Stimulated activated CD4-positive, alpha-beta T cell treated with anti-CD3 and anti-CD28 coated beads, Interleukin-12 subunit alpha, Interleukin-12 subunit beta, amount 100 ng/mL, for 24 hours (primary cell): ENCODE measurements at places on chromosomes 6 and 20.

DNA sequence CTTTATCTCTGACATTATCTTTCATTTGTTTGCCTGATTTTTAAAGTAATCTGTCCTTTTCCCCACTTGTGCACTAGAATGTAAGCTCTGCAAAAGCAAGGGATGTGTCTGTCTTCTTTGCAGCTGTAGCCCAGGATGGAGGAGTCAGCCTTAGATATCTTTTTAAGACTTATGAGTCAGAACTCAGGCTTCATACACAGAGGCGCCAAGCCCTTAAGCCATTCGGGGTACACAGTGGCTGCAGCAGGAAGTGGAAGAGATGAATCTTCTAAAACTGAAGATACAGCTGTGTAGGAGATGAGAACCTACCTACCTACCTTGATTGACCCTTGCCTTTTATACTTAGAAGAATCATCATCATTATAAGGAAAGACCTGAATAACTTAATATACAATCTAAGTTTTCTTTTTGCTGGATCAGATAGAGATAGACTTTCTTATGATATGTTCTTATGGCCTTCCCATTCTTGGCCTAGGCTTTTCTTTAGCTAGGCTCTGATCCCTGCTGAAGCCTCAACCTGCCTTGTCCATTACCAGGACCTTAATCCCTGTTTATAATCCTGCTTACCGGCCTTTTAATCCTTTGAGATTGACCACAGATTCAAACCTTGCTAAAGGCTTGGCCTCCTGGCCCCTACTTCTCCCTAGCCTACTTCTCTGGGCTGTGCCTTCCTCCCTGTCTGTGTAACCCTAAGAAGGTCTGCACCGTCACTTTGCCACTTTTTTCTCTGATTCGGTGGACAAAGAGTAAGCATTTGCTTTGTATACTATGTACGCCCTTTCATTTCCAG lies 304.5 kb downstream of the PRL start:
- DNase-seq = no peak

DNA sequence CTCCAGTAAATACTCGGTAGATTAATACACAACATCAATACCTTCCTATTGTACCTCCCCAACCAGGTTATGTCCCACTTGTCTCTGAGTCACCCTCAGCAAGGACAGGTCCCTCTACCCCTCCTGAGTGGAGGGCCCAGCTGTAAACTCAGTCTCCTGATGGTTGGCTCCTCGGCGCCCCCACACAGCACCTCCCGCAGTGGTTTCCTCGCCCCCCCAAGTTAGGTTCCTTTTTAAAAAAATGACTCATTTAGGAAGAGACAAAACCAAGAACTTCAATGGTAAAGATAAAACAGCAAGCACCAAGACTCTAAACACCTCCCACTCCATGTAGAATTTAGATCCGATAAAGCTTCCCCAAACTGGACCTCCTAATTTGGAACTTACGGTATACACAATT lies 83.5 kb downstream of the TRERF1 start:
- peak; percentile 44 for DNase-seq

DNA sequence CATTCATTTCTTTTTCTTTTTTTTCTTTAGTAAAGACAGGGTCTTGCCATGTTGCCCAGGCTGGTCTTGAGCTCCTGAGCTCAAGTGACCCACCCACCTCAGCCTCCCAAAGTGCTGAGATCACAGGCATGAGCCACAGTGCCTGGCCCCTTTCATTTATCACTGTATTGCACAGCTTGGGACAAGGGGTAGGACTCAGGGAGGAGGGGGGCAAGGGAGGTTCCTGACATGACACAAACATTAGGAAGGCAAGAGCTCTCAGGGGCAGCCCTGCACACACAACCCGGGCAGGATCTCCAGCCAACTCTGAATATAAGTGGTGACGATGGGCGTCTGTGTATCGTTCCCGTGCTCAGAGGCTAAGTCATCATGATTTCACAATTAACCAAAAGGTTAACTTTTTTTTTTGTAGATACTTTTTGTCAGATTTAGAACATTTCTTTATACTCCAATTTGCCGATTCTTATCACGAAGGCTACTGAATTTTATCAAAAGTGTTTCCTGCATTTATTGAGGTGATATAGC lies 19.9 kb downstream of the SLC2A4RG start:
- DNase-seq = no peak

DNA sequence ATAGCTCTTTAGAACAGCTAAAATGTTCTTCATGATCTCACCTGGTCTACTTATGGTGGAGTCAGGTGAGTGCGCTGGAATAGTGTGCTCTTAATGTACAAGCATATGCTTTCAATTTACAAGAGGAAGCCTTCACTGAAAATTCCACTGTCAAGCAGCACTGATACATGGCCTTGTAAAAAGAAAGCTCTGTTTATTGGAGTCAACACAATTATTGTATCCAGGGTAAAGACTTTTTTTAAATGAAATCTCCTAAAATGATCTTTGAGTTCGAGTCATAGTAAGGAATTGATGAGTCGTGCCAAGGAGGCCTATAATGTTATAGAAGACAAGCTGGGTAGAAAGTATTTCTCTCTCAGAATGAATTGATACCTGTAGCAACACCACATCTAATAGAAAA lies 41.6 kb upstream of the CARMIL1 start:
- no peak for DNase-seq

DNA sequence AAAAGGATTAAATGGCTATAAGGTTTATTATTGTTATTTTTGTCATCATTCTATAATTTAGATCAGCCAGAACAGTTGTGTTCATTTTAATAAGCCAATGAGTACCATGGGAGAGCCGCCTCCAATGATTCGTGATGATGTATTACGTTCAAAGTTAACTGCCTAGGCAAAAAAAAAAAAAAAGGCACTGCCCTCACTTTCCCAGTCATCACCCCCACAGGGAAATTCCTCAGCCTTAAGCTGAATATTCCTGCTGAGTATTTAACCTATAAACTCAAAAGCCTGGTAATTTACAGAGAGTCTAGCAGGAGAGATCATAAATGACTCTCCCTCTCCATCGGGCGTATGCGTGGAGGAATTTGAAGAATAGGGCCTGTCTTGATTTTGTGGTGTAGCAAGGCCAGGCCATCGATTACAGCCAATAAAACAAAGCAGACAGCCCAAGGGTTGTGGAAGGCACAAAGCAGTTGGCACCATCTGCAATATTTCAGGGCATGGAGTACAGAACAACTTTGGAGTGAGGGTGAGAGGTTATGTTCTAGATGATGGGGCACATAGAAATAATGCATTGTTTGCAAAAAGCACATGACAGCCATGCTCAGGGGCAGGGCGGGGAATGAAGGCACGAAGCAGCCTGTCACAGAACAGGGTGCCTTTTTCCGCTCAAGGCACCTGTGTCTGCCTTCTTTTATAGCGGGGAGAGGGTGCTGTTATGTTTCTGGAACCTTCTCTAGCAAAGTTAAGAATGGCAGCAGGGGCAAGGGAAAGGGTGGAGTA lies 138.2 kb upstream of the DTNBP1 start:
- no peak for DNase-seq

- DNase-seq = no peak
Observed at GRCh38 chr6:167049275-167049674, 50.1 kb downstream of the CEP43 start.

DNA sequence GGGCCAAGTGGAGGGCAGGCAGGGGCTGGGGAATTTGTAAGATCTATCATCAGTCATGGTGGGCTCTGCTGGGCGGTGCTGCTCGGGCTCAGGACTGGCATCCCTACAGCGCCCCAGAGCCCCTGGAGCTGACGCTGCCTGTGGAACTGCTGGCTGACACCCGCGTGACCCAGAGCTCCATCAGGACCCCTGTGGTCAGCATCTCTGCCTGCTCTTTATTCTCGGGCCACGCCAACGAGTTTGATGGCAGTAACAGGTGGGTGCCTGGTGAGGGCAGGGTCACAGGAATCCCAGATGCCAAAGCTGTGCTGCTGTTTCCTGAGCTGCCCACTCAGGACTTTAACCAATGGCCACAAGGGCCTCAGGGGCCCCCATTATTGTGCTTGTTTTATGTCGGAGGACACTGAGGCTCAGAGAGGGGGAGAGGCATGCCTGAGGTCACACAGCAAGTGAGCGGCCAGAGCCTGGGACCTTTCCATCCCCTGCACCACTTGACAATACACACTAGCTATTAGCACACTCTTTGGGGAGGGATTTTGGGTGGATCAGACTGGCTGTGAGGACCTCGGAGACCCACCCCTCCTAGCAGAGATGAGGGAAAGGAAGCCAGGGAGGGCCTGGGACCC lies 6.3 kb downstream of the BPIFB2 start:
- no peak for DNase-seq

DNA sequence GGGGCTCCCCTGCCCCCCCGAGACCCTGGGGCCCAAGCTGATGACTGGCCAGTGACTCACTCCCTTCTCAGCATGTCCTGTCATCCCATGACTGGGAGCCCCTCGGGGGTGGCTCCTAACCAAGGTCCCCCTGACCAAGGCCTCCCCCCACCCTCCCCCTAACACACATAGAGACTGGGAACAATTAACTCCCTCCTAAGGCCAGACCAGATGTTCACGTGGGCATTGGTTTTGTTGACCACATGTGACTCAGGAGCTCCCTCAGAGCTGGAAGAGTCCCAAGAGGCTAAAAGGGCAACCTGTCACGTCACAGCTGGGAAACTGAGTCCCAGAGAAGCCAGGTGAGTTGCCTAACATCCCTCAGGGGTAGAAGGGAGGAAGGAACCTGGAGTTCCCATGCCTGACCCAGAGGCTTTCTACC lies 10.6 kb upstream of the CCN5 start:
- DNase-seq = no peak

DNA sequence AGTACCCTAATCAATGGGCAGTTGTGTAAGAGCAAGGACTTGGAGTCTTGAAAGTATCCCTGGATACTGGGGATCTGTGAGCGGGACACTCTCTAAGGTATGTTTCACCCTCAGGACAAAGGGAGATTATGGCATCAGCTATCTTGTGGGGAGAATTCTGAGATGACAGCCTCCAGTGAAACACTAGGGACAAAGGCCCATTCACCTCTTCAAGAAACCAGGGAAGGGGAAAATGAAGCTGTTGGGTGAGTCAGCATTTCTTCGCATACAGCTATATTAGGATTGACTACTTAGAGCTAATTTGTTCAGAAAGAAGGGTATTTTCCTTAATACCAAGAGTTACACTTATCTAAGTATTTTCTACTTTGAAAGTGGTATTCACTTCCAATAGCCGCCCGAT lies 35.9 kb downstream of the OPN5 start:
- no peak for DNase-seq

DNA sequence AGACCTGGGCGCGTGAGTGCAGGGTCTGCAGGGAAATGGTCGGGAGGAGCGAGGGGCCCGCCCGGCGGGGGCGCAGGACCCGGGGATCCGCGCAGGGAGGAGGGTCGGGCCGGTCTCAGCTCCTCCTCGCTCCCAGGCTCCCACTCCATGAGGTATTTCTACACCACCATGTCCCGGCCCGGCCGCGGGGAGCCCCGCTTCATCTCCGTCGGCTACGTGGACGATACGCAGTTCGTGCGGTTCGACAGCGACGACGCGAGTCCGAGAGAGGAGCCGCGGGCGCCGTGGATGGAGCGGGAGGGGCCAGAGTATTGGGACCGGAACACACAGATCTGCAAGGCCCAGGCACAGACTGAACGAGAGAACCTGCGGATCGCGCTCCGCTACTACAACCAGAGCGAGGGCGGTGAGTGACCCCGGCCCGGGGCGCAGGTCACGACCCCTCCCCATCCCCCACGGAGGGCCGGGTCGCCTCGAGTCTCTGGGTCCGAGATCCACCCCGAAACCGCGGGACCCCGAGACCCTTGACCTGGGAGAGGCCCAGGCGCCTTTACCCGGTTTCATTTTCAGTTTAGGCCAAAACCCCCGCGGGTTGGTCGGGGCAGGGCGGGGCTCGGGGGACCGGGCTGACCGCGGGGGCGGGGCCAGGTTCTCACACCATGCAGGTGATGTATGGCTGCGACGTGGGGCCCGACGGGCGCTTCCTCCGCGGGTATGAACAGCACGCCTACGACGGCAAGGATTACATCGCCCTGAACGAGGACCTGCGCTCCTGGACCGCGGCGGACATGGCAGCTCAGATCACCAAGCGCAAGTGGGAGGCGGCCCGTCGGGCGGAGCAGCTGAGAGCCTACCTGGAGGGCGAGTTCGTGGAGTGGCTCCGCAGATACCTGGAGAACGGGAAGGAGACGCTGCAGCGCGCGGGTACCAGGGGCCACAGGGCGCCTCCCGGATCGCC lies 54.2 kb upstream of the HLA-A start:
- DNase-seq = peak; percentile 30

- DNase-seq = peak; percentile 65
Observed at GRCh38 chr20:31822421-31823330, 3.5 kb downstream of the MYLK2 start.

GRCh38 chr6:41439524-41440418 lies 104.4 kb downstream of the NCR2 start:
- DNase-seq = no peak

DNA sequence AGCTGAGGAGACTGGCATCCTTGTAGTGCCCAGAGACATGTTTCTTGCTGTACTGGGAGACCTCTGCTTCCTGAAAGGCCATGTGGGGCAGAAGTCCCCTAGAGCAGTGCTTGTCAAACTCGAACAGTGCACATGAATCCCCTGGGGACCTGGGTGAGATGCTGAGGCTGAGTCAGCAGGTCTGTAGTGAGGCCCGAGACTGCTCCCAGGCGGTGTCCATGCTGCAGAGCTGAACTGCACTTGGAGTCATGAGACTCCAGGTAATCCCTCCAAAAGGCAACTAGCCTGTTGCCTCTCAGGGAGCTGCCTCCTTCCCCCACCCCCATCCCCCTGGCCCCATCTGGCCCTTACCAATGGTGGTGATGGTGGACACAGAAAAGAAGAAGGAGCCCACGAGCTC lies 3.7 kb downstream of the KCNK17 start:
- DNase-seq = no peak
